ENCODE measurements at places on chromosomes 4 and X. TPM values are rescaled to one million over a fixed set of nuclear protein-coding genes. Genes with fewer than 3 reads are reported as not detected.

SPANXB1 gene
- total RNA-seq: not detected

KCNIP4 gene
- total RNA-seq: not detected

KLHL5 gene
- 11.7 TPM for total RNA-seq

ZNF630 gene
- 20.6 TPM for total RNA-seq

DGKK gene
- total RNA-seq: not detected

PCDH7 gene
- total RNA-seq: 7.8 TPM

FAT1 gene
- 471 TPM for total RNA-seq

ZNF157 gene
- not detected for total RNA-seq

- H3K36me3 ChIP-seq: no peaks in the 10 kb centered on the region
- H3K27ac ChIP-seq: no peak overlapping the region
- H3K4me3 ChIP-seq: no peak overlapping the region
- no peaks in the 10 kb centered on the region for H3K27me3 ChIP-seq
Measured at GRCh38 chrX:20529301-20529700, 262.6 kb upstream of the RPS6KA3 start.

GRCh38 chr4:147789596-147789995 is 57.7 kb downstream of the ARHGAP10 start:
- H3K27me3 ChIP-seq: no peaks in the 10 kb centered on the region
- H3K4me1 ChIP-seq: no peaks in the 10 kb centered on the region
- H3K4me3 ChIP-seq: no peak overlapping the region
- H3K27ac ChIP-seq: no peak overlapping the region

- H3K36me3 ChIP-seq: no peaks in the 10 kb centered on the region
- no peak overlapping the region for H3K27ac ChIP-seq
- H3K4me3 ChIP-seq: no peak overlapping the region
- no peaks in the 10 kb centered on the region for H3K27me3 ChIP-seq
Measured at GRCh38 chr4:109091727-109092409, 210.6 kb downstream of the COL25A1 start.

DNA sequence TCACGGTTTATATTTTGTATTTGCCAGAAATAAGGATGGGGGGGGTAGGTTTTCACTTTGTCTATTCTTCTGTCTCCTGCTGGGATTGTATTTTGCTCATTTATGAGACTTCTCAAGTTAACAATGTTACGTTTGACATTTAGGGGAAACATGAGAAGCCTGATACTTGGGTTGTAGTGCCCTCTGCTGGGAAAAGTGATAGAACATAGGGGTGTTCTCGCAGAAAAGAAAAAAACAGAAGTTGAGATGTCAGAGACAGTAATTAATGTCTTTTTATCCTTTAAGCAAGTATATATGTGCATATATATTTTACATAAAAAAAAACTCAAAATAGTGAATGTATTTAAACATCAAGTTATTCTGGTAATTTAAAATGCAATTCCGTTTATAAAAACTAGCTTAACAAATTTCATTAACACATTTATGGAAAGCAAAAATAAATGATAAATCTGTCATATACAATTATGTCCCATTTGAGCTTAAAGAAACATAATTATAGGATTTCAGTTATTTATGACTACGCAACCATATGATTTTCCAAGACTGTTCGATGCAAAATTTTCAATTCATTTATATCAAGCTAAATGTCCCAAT is 46.0 kb upstream of the TMPRSS11F start:
- DNase-seq: no peak
- no peaks in the 10 kb centered on the region for H3K27me3 ChIP-seq
- no peak overlapping the region for H3K27ac ChIP-seq
- H3K4me1 ChIP-seq: no peaks in the 10 kb centered on the region
- no peaks in the 10 kb centered on the region for H3K36me3 ChIP-seq

- DNase-seq: no peak
- no peak overlapping the region for H3K27ac ChIP-seq
- H3K27me3 ChIP-seq: no peaks in the 10 kb centered on the region
- H3K4me3 ChIP-seq: no peak overlapping the region
- no peaks in the 10 kb centered on the region for H3K4me1 ChIP-seq
- peaks cover 3% of the 10 kb centered on the region for H3K36me3 ChIP-seq
Measured at GRCh38 chr4:121674696-121675095, 22.1 kb downstream of the ANXA5 start.

- no peaks in the 10 kb centered on the region for H3K27me3 ChIP-seq
- H3K27ac ChIP-seq: no peak overlapping the region
- no peak overlapping the region for H3K4me3 ChIP-seq
Measured at GRCh38 chr4:152431784-152432183, 104.1 kb downstream of the FBXW7 start.

GRCh38 chr4:186553717-186554116 is 1.6 kb downstream of the MTNR1A start:
- DNase-seq: no peak
- no peaks in the 10 kb centered on the region for H3K36me3 ChIP-seq
- no peaks in the 10 kb centered on the region for H3K4me1 ChIP-seq
- H3K4me3 ChIP-seq: no peak overlapping the region
- no peak overlapping the region for H3K27ac ChIP-seq

DNA sequence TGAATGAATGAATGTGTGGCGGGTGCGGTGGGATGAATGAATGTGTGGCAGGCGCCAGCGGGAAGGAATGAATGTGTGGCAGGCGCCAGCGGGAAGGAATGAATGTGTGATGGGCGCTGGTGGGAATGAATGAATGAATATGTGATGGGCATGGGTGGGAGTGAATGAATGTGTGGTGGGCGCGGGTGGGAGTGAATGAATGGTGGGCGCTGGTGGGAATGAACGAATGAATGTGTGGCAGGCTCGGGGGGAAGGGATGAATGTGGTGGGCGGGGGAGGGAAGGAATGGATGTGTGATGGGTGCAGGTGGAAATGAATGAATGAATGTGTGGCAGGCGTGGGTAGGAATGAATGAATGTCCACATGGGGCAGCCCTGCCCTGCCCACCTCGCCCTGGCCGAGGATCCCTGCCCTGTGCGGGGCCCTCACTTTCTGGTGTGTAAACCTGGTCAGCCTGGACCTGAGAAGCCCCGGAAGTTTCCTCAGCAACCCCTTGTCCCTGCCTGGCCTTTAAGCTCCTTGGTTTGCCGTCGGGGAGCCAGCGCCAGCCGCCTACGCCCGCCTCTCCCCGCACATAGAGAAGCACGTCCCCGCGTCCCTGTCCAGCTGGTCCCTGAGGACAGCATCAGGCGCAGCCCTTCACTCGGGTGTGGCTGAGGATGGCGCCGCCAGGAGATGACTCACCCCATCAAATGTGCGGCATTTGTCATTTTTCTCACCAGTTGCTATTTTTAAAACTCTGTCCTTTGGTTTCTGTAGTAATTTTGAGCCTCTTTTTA is 112.8 kb upstream of the LRPAP1 start:
- no peaks in the 10 kb centered on the region for H3K27me3 ChIP-seq
- H3K27ac ChIP-seq: no peak overlapping the region
- H3K4me3 ChIP-seq: no peak overlapping the region
- H3K4me1 ChIP-seq: no peaks in the 10 kb centered on the region
- peak; percentile 52 for DNase-seq

GRCh38 chrX:44228621-44229020 is 114.9 kb downstream of the EFHC2 start:
- no peaks in the 10 kb centered on the region for H3K36me3 ChIP-seq
- no peaks in the 10 kb centered on the region for H3K4me1 ChIP-seq
- no peak overlapping the region for H3K27ac ChIP-seq

- no peaks in the 10 kb centered on the region for H3K27me3 ChIP-seq
- no peaks in the 10 kb centered on the region for H3K36me3 ChIP-seq
- peaks cover 21% of the 10 kb centered on the region for H3K4me1 ChIP-seq
- no peak overlapping the region for H3K4me3 ChIP-seq
- peak overlapping the region; percentile 19 for H3K27ac ChIP-seq
Measured at GRCh38 chr4:37876156-37876555, 14.7 kb upstream of the TBC1D1 start.

- H3K4me1 ChIP-seq: no peaks in the 10 kb centered on the region
- H3K36me3 ChIP-seq: no peaks in the 10 kb centered on the region
- no peak for DNase-seq
Measured at GRCh38 chrX:56503941-56504673, 59.3 kb upstream of the UBQLN2 start.

DNA sequence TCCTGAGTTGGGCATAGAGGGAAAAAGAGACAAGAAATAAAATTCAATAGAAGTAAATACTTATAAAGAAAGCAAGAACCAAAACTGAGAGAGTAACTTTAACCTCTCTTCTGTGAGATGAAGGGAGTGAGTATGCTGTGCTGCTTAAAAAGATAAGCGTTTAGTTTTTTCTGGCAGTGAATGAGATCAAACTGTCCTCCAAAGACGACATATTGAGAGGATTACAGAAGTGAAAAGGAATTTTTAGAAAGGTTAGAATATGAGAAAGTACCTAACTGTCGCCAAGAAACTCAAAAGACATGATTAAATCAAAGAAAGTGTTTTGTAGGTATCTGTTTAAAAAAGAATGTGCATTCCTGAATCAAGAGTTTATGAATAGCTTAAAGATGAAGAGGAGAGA is 16.0 kb downstream of the GAB1 start:
- no peak overlapping the region for H3K27ac ChIP-seq
- no peak for DNase-seq
- no peak overlapping the region for H3K4me3 ChIP-seq
- H3K36me3 ChIP-seq: no peaks in the 10 kb centered on the region
- no peaks in the 10 kb centered on the region for H3K27me3 ChIP-seq
- no peaks in the 10 kb centered on the region for H3K4me1 ChIP-seq

DNA sequence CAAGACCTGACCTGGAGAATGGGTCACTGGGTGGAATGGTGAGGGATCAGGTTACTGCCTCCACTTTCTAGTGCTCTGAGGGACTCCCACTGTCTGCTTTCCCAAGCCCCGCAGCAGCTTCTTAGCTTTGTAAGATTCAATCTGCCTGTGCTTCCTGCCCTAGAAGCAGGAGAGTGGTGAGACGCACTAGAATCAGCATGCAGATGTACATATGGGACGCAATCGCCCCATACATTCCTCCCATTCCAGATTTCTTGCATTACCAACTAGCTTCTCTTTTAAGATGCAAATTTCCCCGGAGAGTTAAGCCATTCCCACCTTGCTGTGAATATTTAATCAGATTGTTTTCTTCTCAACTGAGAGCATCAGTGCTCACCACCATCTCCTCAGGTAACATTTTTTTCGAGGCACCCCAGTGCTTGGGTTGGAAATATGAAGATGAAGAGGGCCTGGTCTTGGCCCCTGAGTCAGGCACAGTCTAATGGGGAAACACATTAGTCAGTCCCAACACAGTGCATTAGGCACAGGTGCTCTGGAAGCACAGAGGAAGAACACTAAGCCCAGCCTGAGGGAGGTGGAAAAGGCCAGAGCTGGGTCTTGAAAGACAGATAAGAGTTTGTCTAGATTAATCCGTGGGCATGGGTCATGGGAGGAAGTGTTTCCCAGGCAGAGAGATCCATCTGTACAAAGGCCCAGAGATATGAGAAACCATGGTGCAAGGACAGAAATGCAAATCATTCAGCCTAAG is 66.7 kb upstream of the PRPS1 start:
- DNase-seq: no peak
- no peak overlapping the region for H3K4me3 ChIP-seq
- H3K27ac ChIP-seq: no peak overlapping the region
- H3K36me3 ChIP-seq: no peaks in the 10 kb centered on the region

DNA sequence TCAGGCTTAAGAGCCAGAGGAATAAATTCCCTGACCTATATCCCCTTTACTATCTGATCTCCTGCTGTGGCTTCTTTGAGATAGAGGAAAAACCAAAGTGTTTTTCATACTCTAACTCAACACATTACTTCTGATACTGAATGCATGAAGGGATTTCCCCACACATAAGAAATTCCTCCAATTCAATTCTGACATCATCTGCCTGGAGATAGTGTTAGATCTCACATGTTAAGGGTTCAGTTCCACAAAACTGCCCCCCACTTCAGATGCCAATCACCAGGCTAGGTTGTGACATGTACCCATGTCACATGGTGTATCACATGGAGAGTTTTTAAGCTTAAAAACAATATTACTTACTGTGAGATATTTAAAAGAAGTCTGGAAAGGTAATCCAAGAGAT is 46.8 kb downstream of the GSTCD start:
- no peaks in the 10 kb centered on the region for H3K4me1 ChIP-seq
- H3K27me3 ChIP-seq: no peaks in the 10 kb centered on the region
- DNase-seq: no peak
- no peak overlapping the region for H3K4me3 ChIP-seq

- no peak overlapping the region for H3K4me3 ChIP-seq
- no peaks in the 10 kb centered on the region for H3K36me3 ChIP-seq
- H3K27ac ChIP-seq: no peak overlapping the region
- DNase-seq: no peak
Measured at GRCh38 chr4:80694171-80694570, 336.3 kb upstream of the BMP3 start.

- no peak overlapping the region for H3K4me3 ChIP-seq
- H3K27me3 ChIP-seq: no peaks in the 10 kb centered on the region
- no peaks in the 10 kb centered on the region for H3K4me1 ChIP-seq
- H3K36me3 ChIP-seq: no peaks in the 10 kb centered on the region
- no peak overlapping the region for H3K27ac ChIP-seq
- DNase-seq: no peak
Measured at GRCh38 chr4:66927937-66928336, 617.4 kb downstream of the CENPC start.

GRCh38 chr4:37927434-37927833 is 32.8 kb upstream of the PTTG2 start:
- no peak for DNase-seq
- no peaks in the 10 kb centered on the region for H3K4me1 ChIP-seq
- H3K27me3 ChIP-seq: no peaks in the 10 kb centered on the region
- H3K27ac ChIP-seq: no peak overlapping the region
- H3K36me3 ChIP-seq: no peaks in the 10 kb centered on the region

- no peaks in the 10 kb centered on the region for H3K4me1 ChIP-seq
- DNase-seq: no peak
- no peaks in the 10 kb centered on the region for H3K27me3 ChIP-seq
- H3K27ac ChIP-seq: no peak overlapping the region
- H3K36me3 ChIP-seq: no peaks in the 10 kb centered on the region
Measured at GRCh38 chr4:5433196-5433595, 275.2 kb downstream of the EVC2 start.

DNA sequence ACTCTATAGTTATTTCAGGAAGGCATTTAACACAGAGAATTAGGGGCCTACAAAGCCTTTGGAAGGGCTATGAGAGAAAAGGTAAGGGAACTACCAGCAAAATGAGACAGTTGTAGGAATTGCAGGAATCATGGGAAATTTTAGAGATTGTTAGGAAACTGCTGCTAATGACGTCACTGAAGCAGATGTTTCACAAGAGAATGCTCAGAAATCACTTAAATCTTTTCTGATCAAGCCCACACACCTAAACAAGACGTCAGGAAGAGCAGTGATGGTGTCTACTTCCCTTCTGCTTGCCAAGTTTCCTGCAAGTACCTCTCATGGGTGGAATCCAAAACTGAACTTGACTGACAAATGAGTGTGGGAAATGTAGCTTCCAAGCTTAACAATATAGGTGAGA is 5.1 kb downstream of the OR13H1 start:
- H3K27ac ChIP-seq: no peak overlapping the region
- no peak overlapping the region for H3K4me3 ChIP-seq
- no peak for DNase-seq
- no peaks in the 10 kb centered on the region for H3K27me3 ChIP-seq
- no peaks in the 10 kb centered on the region for H3K4me1 ChIP-seq

- H3K4me1 ChIP-seq: no peaks in the 10 kb centered on the region
- H3K27me3 ChIP-seq: no peaks in the 10 kb centered on the region
- H3K36me3 ChIP-seq: no peaks in the 10 kb centered on the region
- H3K27ac ChIP-seq: no peak overlapping the region
Measured at GRCh38 chr4:42560467-42560861, 96.4 kb downstream of the ATP8A1 start.
